ENCODE measurements at places on chromosomes 13 and 19.

DNA sequence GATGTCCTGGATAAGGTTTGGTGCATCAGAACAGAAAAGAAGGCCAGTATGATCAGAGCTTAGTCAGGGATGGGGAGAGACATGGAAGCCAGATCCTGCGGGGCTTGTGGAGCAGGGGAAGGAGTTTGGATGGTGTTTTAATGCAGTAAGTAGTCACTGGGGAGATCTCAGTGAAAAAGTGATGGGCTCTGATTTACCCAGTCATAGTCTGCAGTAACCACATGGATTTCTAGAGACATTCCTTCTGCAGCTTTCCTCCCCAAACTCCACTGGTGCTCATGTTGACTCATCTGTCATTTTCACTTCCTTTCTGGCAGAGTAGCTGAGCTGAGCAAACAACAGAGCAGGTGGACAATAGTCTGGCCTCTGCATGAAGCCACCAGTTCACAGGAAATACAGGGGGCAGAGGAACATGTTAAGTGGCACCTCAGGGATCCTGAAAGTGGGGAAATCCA, 144.1 kb downstream of the DPF1 start:
- DNase-seq = no peak

GRCh38 chr19:50325310-50326100, 3.7 kb downstream of the KCNC3 start:
- peak; percentile 53 for DNase-seq

- no peak for DNase-seq
Observed at GRCh38 chr13:51003642-51004041, 94.1 kb downstream of the RNASEH2B start.

GRCh38 chr13:51047434-51048165, 63.5 kb downstream of the C13orf42 start:
- DNase-seq = no peak

DNA sequence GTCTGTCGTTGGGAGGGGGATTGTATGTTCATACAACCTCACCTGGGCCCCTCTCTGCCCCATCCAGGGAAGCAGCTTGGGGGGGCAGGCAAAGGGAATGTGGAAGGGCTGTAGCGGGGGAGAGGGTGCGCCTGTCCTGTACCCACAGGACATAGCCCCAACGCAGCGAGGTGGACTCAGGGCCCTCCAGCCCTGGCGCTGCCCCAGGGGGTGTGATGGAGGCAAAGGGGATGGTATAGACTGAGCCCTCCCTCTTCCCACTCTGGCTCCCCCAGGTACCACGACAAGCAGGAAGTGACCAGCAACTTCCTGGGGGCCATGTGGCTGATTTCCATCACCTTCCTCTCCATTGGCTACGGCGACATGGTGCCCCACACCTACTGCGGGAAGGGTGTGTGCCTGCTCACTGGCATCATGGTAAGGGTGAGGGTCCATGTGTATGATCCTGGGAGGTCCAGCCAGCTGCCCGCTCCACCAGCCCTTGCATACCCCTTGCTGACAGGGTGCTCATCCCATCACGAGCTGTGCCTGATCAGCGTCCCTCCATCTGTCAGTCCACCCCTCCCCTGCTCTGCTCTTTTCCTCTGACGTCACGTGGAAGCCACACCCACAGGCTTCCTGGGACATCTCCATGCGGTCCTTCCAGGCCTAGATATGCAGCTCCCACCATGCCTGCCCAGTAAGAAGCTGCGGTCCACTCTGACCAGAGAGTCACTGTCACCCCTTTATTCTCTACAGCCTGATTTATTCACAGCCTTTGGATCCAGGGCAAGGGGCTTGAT, 18.3 kb downstream of the KCNN1 start:
- DNase-seq = no peak

DNA sequence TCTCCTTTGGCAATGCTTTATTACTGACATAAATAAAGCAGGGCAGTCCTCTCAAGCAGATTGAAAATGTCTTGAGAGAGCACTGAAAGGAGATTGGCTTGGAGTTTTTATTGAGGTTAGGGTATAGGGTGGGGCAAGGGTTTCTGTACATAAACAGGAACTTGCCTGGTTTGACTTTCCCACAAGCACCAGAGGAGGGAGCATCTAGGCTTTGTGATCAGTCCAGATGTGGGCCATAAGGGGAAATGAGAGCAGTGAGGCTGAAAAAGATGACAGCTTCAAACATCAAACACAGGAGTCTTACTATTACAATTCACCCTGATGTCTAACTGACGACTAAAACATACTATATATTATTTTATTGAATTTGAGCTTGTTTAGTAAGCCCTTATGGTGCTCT, 260.9 kb downstream of the MTUS2 start:
- no peak for DNase-seq

DNA sequence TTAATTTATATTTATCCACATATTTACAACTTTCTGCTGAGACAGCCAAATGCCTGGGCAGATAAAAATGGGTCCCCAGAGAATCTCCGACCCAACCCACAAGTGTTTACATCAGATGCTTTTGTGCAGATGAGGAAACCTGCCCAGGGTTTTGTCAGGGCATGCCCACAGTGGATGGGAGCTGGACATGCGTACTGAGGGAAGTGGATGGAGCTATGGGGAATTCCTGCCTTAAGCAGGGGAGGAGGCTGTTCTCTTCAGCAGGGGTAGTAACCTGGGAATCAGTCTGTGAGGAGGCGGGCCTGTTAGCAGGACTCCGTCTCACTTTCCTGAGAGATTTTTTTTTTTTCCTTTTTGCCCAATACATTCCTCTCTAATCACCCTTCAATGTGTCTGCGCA, 122.9 kb downstream of the RFC3 start:
- DNase-seq = no peak

DNA sequence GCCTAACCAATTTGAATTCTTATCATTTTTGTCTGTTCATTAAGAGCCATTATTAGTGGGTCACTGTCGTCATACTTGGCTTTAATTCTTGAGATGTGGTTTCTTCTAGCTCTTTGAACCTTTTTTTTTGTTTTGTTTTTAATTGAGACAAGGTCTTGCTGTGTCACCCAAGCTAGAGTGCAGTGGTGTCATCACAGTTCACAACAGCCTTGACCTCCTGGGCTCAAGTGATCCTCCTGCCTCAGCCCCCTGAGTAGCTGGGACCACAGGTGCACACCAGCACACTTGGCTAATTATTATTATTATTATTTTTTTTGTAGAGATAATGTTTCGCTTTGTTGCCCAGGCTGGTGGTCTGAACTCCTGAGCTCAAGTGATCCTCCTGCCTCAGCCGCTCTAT, 25.8 kb upstream of the LDLR start:
- no peak for DNase-seq

DNA sequence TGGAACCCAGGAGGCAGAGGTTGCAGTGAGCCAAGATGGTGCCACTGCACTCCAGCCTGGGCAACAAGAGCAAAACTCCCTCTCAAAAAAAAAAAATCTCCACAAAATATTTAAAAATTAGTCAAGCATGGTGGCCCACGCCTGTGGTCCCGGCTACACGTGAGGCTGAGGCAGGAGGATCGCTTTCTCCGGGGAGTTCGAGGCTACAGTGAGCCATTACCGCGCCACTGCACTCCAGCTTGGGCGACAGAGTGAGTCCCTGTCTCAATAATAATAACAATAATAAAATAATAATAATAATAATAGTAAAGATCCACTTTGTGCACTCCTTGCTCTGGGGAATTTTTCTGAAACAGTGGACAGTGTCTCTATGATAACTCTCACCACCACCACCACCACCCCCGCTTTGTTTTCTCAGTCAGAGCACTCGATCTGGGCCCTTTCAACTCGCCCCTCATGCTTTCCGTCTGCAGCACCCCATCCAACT, 8.7 kb downstream of the NAPSA start:
- no peak for DNase-seq

- DNase-seq = no peak
Observed at GRCh38 chr13:68806125-68806524, 1301.5 kb upstream of the ATXN8OS start.

- DNase-seq = no peak
Observed at GRCh38 chr13:99039718-99040280, 61.9 kb upstream of the DOCK9 start.

- DNase-seq = no peak
Observed at GRCh38 chr13:41931337-41931736, 29.6 kb downstream of the VWA8 start.

- no peak for DNase-seq
Observed at GRCh38 chr19:51002542-51003311, 1.3 kb upstream of the KLK8 start.

- no peak for DNase-seq
Observed at GRCh38 chr19:11435833-11436313, 438 bp downstream of the PRKCSH start.

GRCh38 chr13:99476648-99477047, 24.6 kb upstream of the TM9SF2 start:
- DNase-seq = no peak

DNA sequence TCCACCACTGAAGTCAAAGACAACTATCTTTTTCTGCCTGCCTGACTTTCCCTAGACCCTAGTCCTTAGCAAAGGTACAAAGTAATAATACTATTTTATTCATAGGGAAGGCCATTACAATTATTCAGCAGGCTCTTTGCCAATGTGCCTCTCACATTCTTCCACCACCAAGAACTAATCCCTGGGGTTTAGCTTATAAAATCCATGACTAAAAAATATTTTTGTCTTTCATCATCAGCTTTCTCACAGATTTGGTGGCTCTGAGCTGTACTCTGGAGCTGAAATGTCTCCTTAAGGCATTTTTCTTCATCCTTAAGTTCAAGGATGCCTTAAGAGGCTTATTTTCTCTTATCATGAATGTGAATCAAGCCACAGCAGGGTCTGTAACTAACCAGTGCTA, 96.1 kb downstream of the OXGR1 start:
- DNase-seq = no peak

GRCh38 chr13:48295271-48295670, 8.3 kb upstream of the RB1 start:
- DNase-seq = no peak

DNA sequence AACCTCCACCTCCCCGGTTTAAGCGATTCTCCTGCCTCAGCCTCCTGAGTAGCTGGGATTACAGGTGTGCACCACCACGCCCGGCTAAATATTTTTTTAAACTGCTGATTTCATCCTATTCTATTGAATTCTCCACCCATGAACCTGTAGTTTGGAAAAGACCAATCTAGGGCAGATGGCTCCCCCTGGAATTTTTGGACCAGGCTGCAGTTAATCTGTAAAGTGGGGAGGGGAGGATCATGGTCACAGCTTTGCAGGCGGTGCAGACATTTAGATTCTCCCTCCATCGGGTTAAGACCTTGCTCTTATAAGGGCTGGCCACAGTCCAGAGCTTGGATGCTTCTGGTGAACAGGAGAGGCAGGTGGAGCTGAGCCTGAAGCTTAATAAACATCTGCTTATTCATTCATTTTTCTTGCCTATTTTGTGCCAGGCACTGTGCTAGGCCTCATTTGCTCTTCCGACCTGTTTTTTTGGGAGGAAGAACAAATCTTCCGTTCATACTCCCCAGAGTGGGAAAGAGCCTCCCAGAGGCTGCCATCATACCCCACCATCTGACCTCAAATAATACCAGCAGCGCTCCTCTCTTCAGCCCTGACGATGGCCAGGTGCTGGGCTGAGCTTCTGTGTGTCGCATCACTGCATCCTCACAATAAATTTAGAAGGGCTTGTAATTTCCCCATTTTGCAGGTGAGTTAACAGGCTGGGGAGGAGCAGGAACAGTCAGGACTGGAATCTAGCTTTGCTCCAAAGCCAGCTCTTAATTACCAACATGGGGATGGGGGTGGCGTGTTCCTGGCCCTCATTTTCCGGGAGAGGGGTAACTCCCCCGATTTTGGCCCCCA, 902 bp upstream of the CCDC106 start:
- no peak for DNase-seq

All from central memory CD8-positive, alpha-beta T cell (primary cell).